Endothelial cell of umbilical vein (primary cell): ENCODE measurements at places on chromosomes 3 and 15. TPM values are rescaled to one million over a fixed set of nuclear protein-coding genes. Genes with fewer than 3 reads are reported as not detected.

EMC7 gene
- total RNA-seq = 69.9 and 70.6 TPM in 2 replicates

NRG4 gene
- not detected in 2 replicates for total RNA-seq

CCR9 gene
- total RNA-seq = not detected in 2 replicates

SUSD5 gene
- total RNA-seq = 15.3 and 18.8 TPM in 2 replicates

SPINK8 gene
- total RNA-seq = not detected in 2 replicates

MRAS gene
- total RNA-seq = 15.5 and 16.5 TPM in 2 replicates

SLC12A1 gene
- not detected in 2 replicates for total RNA-seq

TICRR gene
- 19.4 and 20.5 TPM in 2 replicates for total RNA-seq

CSPG5 gene
- 0.55 and 0.65 TPM in 2 replicates for total RNA-seq

TRANK1 gene
- total RNA-seq = 8.0 and 14.4 TPM in 2 replicates

FOXB1 gene
- total RNA-seq = not detected in 2 replicates

CAPN3 gene
- total RNA-seq = 0.51 and 2.2 TPM in 2 replicates

CIDEC gene
- not detected in 2 replicates for total RNA-seq

SEMA6D gene
- total RNA-seq = 22.5 and 26.7 TPM in 2 replicates

SNX4 gene
- 39.2 and 39.7 TPM in 2 replicates for total RNA-seq

TM4SF4 gene
- not detected in 2 replicates for total RNA-seq

GCNT3 gene
- not detected in 2 replicates for total RNA-seq

ATP13A5 gene
- total RNA-seq = not detected in 2 replicates

SOX14 gene
- total RNA-seq = not detected in 2 replicates

LMCD1 gene
- 11.1 and 14.5 TPM in 2 replicates for total RNA-seq

PEAK1 gene
- total RNA-seq = 79.2 and 91.9 TPM in 2 replicates

P2RY1 gene
- total RNA-seq = 1.7 and 1.9 TPM in 2 replicates

ASB14 gene
- total RNA-seq = not detected in 2 replicates

ARPP21 gene
- total RNA-seq = not detected in 2 replicates

SNTN gene
- not detected in 2 replicates for total RNA-seq

HIGD2B gene
- not detected in 2 replicates for total RNA-seq
